Thymus (tissue), 14 donors: ENCODE measurements at places on chromosomes 2 and 18. TPM values are rescaled to one million over a fixed set of nuclear protein-coding genes. Genes with fewer than 3 reads are reported as not detected.

EFHD1 gene
- polyA plus RNA-seq, result 14.1 TPM

DNA sequence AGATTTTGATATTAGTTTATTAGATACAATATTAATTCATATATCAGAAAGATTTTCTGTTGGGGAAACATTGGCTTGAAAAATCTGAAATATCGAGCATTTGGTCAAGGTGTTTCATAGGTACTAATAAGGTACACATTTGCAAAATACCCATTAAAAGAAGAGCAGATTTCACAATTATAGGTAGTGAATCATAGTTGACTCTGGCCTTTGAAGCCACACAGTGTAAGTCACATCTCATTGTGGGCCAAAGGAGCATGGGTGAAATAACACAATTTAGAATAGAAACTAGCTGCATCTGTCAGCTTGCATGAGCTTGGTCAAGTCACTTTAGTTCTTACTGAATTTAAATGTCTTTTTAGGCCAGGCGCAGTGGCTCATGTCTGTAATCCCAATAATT is 4.9 kb downstream of the KDM3A start:
- no peak for DNase-seq

FEV gene
- polyA plus RNA-seq, result 0.02 TPM

GRCh38 chr2:201130524-201131186 is 14.7 kb downstream of the CFLAR start:
- DNase-seq, result no peak

ZC3H15 gene
- 75.9 TPM for polyA plus RNA-seq

OST4 gene
- 516 TPM for polyA plus RNA-seq

DSEL gene
- polyA plus RNA-seq, result 1.6 TPM

DNA sequence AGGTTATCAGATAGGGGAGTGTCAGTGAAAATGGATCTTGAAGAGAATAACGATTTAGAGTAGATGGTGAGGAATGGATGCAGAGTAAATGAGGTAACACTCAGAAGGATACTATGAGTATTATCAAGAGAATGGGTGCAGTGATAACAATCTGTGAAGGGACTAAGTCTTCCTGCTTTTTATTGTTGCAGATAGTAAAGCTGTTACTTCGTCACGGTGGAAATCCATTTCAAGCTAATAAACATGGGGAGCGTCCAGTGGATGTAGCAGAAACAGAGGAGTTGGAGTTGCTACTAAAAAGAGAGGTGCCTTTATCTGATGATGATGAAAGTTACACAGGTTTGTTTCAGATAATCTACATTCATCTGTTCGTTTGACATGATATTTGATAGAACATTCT is 85.1 kb downstream of the ANKRD12 start:
- no peak for DNase-seq

C2orf66 gene
- polyA plus RNA-seq, result 0.41 TPM

- no peak for DNase-seq
Measured at GRCh38 chr2:225630824-225631533, 231.5 kb downstream of the NYAP2 start.

DNA sequence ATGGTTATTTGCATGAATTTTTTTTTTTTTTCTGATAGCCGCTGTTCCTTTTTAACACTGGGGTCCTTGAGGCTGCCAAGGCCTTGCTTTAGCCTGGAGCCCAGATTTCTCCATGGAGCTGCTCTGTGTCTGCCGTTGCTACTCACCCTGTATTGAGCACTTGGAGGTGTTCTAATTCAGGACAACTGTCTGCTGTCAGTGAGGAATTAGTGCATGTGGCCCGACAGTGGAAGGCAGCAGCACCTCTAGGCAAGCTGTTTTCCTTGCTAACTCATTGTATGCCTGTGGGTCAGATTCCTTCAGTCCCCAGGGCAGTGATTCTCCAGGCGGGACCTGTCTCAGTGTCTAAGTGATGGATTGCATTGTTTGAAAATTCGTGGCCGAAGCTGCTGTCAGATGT is 147.7 kb upstream of the DPP10 start:
- DNase-seq, result no peak

CLHC1 gene
- polyA plus RNA-seq, result 20.1 TPM

DNA sequence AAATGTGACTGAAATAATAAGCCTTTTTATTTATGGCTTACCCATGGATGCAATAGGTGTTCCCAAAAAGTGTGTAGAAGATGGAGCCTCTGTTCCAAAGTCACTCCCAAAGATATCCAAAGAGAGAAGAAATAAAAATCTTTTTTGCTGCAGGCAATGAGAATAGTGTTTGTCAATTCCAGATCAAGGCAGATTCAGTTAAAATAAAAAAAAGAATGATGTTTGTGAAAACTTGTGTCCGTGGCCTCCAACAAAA is 43.9 kb downstream of the COMMD1 start:
- DNase-seq, result no peak

GRCh38 chr2:158994920-158995676 is 26.7 kb downstream of the TANC1 start:
- DNase-seq, result no peak

- no peak for DNase-seq
Measured at GRCh38 chr2:176415937-176416499, 146.8 kb downstream of the MTX2 start.

- DNase-seq, result peak; percentile 32
Measured at GRCh38 chr2:27085673-27086089, 891 bp upstream of the KHK start.

DNAH6 gene
- polyA plus RNA-seq, result 0.57 TPM

DNA sequence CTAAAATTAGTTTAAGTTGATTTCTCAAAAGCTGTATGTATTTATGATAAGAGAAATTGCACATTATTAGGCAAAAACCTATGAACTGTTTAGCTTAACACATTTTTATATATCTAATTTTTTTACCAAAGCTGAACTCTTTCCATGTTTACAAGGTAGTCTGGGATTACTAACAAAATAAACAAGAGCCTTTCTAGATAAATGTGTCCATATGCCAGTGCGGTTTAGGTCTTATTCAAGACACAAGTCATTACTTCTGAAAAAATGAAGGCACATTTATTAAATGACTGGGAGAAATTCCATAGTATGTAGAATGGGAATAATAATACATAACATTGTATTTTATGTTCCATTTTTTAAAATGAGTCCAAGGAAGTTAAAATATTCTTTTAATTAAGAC is 82.0 kb downstream of the DPP4 start:
- DNase-seq, result no peak

DNA sequence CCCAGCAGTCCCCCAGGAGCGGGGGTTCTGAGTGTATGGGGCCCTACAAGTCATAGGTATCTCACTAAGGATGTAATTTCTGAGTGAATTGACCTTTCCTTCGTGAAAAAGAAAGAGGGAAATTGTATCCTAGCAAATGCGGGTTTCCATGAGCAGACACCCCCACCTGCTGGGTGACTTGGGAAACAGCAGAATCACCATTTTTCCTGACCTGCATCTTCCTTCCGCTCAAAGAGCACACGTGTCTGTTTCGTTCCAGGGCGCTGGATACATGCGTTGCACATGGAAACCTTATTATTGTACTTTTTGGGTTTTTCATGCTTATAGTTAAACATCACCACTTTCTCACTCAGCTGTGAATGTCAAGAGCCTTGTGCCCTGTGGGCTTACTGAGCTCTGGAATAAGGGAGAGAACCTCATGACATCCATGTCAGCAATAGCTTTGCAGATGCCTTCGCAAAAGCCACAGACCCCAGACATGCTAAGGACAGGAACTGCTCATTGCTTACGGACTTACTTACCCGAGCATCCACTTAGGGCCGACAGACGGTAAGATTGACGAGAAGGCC is 132.8 kb downstream of the TPO start:
- DNase-seq, result no peak

GKN1 gene
- polyA plus RNA-seq, result 11.5 TPM

CRYGD gene
- 0.27 TPM for polyA plus RNA-seq

TMEM17 gene
- polyA plus RNA-seq, result 1.9 TPM

DNA sequence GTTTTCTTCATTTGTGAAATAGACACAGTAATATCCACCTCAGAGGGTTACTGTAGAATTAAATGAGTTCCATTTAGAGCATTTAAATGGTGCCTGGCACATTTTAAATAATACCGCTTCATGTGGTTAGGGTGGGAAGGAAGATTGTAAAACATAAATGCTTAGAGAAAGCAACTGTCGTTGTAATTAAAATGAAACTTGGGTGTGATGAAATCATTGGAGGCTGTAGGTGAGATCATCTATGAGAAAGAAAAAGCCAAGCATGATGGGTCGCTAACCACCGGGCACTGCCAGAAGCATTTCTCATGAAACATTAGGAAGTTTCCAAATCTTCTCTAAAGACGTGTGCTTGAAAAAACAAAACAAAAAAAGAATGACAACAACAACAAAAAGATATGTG is 8.2 kb upstream of the SLC39A10 start:
- DNase-seq, result no peak

LYPD6B gene
- 1.4 TPM for polyA plus RNA-seq

DNA sequence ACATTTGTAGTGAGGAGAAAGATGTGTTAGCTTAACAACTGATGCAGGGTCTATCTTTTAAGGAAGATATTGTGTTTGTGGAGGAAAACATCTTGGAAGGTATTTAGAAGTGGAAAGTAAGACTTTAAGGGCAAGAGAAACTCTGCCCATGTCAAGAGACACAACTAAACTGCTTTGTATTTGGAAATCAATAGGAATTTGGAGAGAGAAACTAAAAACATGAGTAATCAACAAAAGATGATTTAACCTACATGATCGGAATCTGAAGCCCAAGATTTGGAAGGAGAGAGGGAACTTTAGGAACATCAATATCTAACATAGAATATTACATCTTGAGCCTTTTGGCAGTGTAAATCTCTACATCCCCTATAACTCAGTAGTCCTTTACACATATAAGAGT is 184.2 kb upstream of the COL3A1 start:
- no peak for DNase-seq

DNA sequence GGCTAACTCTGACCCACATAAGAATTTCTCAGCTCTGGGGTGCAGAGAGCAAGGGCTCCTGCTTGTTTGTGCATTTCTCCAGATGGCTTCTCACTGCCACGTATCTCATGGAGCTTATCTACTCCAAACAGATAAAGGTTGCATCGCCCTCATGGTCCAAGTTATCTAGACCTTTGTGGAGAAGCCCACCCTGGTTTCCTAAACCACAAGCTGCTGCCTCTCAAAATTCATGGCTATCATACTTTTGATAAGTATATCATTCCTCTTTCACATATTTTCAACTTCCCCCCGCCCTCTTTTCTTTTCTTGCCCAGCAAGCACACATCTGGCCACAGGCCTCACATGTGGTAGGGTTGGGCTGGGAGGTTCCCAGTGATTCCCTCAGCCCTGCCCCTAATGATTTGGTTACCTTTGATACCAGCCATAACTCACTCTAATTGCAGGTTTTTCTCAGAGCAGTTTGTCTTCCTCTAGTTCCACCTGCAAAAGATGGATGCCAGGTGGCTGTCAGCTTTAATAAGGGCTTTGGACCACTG is 146.0 kb downstream of the RHBDD1 start:
- DNase-seq, result no peak

NPPC gene
- polyA plus RNA-seq, result 2.3 TPM

DNA sequence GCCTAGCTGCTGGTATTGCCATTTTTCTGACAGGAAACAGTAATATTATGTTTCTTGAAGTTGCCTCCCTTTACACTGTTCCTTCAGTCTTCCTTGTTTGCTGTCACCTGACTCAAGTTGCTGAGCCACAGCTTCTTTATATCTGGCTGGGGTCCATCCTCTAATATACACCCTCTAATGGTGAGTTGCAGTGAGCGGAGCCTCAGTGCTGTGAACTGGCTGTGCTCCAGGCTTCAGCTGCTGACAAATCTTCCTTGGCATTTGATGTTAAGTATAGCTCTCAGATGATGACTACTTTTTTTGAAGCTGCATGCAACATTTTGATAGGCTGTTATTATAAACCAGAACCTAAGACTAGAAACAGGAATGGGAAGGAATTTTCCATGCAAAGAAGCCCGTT is 366.7 kb downstream of the NUP35 start:
- DNase-seq, result no peak
